ENCODE measurements at places on chromosomes 3 and 15. TPM values are rescaled to one million over a fixed set of nuclear protein-coding genes. Genes with fewer than 3 reads are reported as not detected.

GRCh38 chr3:133948131-133948810 lies 52.6 kb upstream of the RAB6B start:
- DNase-seq, result no peak

- no peak for DNase-seq
These were observed 204.8 kb downstream of the CDIN1 start for GRCh38 chr15:36784098-36784670.

- no peak for DNase-seq
These were observed 647.1 kb upstream of the KCNMB2 start for GRCh38 chr3:177889161-177889560.

DNA sequence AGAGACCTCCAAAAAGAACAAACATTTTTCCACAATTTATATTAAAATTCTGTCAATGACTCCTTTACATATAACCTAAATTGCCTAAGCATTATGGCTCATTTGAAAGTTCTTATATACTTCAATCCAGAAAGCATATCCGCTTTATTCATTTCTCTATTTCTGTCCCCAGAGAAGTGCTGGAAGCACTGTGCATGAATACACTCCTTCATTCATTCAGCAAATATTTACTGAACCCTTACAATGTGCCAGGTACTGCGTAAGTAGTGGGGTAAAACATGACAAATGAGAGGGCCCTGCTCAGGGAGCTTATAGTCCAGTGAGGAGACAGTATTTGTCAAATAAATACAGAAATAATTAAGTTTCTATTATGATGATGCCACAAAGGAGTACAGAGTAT lies 3.3 kb downstream of the PDCD10 start:
- no peak for DNase-seq

DNA sequence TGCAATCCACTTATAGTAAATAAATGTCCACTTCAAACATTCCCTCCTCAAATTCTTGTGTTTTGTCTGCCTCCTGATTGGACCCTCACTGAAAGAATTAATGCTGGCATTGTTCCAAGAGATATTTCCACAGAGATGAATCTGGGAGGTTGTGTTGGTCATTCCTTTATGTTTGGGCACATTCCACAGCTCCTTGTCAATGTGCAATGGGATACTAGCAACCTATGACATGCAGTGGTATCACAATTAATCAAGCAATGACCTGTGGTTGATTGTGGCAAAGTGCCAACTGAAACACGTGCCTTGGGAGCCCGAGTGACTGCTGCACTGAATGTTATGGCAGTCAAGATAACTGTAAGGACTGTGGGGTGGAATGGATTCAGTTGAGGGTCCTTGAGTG lies 55.0 kb upstream of the SNRPN start:
- DNase-seq, result no peak

GRCh38 chr3:187098923-187099512 lies 40.3 kb downstream of the RPL39L start:
- no peak for DNase-seq

GRCh38 chr3:173440514-173440913 lies 43.0 kb downstream of the NLGN1 start:
- no peak for DNase-seq

DNA sequence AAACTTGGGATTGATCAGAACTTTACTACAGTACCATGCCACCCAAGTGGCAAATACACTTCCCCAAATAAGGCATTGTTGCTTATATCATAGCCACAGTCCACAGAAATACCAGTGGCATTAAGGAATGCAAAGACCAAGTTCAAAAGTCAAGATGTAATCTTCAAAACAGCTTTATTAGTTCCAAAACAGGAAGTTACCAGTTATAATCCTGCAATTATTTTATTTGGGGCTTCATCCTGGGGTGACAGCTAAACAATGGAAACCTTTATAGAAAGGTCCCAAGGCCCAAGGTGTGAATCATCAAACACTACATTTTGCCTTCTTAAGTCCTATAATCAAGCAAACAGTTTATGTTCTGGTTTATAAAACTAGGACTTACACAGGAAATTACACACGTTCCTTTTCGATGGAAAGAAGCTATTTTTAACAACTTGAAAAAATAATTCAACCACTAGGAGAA lies 30.3 kb upstream of the RNF7 start:
- DNase-seq, result no peak

DNA sequence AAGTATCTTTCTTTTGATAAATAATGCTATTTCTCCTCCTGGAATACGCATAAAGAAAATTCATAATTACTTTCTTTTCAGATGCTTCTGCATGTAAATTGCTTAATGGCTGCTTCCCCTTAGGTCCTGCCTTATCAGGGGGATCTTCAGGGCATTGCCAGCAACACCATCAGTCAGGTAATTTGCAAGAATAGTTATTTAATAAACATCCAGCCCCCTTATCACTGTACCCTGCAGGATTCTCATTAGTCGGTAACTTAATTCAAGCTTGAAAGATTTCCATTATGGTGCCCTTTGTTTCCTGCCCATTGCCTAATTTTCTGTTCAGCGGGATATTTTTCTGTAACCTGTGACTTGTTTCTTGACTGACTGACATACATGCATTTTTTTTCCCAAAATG lies 414.5 kb downstream of the MFSD1 start:
- no peak for DNase-seq

DNA sequence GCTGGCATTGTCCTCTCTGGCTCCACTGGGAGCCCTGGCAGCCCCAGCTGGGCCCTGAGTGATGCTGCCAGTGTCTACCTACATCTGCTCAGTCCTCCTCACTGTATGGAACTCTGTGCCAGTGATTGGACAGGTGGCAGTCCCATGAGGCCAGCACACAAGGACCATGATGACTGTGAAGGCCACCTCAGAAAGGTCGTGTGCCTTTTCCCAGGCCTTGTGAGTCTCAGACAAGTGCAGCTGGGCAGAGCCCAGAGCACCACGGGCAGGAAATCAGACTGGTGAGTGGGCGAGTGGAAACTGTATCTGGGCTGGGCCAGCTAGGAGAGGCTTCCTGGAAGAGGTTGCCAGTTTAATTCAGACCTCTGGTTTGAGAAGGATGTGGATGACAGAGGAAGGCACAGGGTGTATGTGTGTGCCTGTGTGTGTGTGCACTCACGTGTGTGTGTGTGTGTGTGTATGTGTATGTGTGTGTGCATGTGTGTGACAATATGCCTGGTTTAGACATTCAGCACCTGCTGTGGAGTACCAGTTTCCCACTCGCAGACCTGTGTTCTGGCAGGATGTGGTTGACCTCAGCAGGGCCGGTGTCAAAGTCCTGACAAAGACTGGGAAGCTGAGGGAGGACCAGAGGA lies 7.0 kb downstream of the MAPKAPK3 start:
- no peak for DNase-seq

DNA sequence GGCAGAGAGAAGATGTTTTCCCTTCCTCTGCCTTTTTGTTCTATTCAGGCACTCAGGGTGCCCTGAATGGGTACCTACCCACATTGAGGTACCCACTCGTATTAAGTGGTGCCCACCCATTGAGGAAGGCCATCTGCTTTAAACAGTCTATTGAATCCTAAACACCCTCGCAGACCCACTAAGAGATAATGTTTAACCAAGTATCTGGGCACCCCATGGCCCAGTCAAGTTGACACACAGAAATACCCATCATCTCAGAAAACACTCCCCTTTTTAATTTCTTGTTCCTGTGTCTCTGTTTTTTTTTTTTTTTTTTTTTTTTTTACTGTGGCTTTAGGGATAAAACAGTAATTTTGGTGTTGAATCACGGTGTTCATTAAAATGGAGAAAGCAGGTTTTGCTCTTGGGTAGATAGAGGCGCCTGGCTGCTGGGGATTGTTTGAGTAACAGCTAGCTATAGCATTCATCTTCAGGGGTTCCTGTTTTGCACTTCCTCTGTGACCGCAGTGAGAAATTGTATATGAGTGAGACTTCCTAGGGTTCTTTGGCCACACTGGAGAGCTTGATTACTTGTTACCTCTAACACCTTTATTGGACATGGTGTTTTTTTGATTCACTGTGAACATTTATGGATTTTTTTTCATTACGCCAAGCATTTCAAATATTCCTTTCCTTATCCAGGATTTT lies 259.1 kb downstream of the PTPRG start:
- DNase-seq, result no peak

DNA sequence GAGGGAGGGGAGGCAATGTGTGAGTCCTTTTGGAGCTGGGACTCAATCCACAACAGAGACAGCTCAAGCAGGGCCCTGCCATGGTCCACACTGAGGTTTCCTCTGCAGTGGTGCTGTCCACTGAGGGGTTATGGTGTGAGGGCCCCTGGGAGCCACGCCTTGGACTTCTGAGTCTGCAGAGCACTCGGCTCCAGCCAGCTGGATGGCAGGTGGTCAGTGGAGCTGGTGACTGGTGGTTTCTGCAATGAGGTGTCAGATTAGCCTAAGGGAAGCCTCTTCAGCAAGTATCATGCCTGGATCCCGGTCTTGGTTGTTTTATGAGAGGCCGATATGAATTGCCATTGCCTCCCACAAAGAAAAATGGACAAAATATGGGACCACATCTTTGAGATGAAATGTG lies 21.7 kb downstream of the LSM3 start:
- DNase-seq, result no peak

- DNase-seq, result peak; percentile 84
These were observed 19.7 kb downstream of the TMEM43 start for GRCh38 chr3:14144423-14145075.

- no peak for DNase-seq
These were observed 604 bp downstream of the GNAI2 start for GRCh38 chr3:50236484-50237132.

Gene RHCG
- 0.21 TPM for polyA plus RNA-seq

Gene GP5
- polyA plus RNA-seq, result 0.15 TPM

Gene EMC7
- 50.0 TPM for polyA plus RNA-seq
